ENCODE measurements at places on chromosomes 11 and 22.

GRCh38 chr11:70951139-70951804, 301.1 kb downstream of the SHANK2 start:
- no peak for DNase-seq

DNA sequence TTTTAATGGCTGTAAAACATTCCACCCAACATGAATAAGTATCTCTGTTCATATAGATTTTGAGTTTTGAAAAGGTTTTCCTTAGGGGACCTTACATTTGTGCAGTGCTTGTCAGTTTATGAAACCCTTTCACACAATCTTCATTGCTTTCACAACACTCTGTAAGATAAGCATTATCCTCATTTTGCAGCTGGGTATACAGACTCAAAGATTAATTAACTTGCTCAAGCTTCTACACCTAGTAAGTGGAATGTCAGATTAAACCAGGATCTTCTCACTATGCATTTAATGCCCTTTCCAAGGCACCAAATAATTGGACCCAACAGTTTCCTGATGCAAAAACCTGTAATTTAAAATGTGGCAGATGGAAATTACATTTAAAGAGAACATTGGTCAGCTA, 11.6 kb upstream of the GAB2 start:
- no peak for DNase-seq

GRCh38 chr11:12900496-12900895, 108.6 kb upstream of the RASSF10 start:
- no peak for DNase-seq

DNA sequence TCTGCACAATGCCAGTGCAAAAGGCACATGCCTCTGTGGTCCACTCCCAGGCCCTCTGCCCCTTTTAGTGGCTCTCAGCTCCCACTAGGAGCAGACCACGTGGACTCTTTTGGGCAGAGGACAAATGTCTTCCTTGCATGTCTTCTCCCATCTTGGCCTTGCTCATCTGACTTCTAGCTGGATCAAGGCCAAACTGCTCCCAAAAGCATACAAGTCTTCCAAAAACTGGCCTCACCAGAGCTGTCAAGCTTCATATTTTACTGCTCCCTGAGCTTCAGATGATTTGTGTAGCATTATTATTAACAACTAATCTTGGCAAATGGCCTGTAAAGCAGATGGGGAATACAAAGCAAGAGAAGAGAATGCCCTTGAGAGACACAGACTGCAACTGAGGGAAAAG, 6.9 kb downstream of the SMPD1 start:
- no peak for DNase-seq

- DNase-seq = no peak
Observed at GRCh38 chr11:8967184-8967583, 2.9 kb upstream of the TMEM9B start.

- DNase-seq = no peak
Observed at GRCh38 chr22:32809786-32810554, 8.5 kb downstream of the TIMP3 start.

GRCh38 chr11:106091480-106092123, 14.1 kb downstream of the AASDHPPT start:
- DNase-seq = no peak

DNA sequence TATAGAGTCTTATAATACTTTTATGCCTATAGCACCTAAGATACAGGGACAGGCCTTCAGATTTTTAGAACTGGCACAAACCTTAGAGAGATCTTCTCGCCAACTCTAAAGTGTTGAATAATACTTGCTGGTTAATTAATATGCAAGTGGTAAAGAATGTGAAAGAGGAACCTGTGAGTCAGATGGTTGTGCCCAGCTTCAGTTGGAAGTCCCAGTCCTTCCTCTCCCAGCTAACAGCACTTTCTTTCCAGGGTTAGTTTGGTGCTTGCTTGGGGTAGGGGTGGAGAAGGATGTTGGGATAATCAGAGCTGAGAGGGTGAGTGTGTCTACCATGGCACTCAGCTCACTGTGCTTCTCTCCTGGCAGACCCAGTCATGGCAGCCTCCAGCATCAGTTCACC, 4.9 kb upstream of the TMEM132A start:
- DNase-seq = no peak

GRCh38 chr11:77031599-77031998, 2.6 kb upstream of the B3GNT6 start:
- DNase-seq = no peak

GRCh38 chr22:45880716-45881523, 96.0 kb downstream of the WNT7B start:
- DNase-seq = no peak

DNA sequence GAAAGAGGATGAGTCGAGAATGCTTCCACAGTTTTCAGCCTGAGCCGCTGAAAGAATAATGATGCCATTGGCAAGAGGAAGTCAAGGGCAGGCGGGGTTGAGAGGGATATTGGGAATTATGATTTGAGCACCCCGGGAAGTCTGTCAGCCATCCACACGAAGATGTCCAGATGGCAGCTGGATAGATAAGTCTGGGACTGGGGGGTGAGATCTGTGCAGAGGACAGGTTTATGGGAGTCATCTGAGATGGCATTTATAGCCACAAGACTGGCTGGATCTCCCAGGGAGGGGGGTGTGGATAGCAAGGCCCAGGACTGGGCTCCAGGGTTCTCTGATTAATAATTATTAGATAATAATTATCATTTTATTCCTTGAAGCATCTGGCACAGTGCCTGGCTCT, 5.1 kb upstream of the STIP1 start:
- DNase-seq = no peak

DNA sequence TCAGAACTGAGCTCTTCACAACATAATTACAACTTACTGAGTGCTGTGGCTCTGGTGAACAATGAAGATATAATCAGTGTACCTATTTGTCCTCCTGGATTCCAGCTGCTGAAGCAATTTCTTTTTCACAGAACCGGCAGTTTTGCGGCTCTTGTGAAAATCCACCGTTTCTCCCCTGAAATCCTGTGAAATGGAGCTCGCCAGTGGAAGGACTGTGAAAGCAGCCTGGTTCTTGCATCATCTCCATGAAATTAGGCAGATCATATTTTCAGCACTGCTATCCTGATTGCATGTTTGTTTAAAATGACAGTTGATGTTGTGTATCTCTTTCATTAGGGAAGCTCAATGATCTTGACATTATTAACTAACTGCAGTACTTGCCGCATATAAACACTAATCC, 120.2 kb upstream of the SNX19 start:
- DNase-seq = no peak

GRCh38 chr11:128796270-128796669, 70.8 kb downstream of the KCNJ1 start:
- no peak for DNase-seq

DNA sequence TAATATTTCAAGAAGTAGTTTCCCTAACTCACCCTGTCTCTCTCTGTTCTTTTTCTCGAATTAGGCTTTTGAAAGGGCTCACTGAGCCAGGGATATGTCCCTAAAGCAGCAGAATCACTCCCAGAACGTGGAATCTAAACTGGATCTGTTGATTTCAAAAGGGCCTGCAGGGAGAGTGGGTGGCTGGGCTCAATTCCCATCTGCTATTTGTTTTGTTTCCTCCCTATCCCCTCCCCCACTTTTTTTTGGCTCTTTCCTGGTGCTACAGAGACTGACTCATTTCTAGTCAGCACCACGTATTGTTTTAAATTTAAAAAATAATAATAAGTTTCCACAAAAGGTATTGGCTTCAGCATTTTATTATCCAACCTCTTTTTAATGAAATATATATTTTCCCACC, 961.5 kb downstream of the FAM181B start:
- DNase-seq = no peak

DNA sequence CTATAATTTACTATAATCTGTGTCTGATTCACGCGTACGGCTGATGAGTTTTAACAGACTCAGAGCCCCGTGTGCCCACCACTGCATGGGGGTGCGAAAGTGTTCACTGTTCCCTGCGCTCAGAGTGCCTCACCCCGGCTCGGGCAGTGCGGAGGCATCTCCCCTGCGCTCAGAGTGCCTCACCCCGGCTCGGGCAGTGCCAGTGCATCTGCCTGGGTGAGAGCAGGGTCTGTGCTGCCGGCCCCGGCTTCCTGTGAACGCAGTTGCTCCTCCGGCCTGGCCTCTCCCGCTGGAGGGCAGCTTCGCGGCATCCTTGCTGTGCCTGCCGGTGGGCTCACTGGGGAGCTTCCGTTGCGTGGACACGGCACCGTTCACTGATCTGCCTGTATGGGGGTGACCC, 14.2 kb downstream of the PTDSS2 start:
- DNase-seq = no peak

DNA sequence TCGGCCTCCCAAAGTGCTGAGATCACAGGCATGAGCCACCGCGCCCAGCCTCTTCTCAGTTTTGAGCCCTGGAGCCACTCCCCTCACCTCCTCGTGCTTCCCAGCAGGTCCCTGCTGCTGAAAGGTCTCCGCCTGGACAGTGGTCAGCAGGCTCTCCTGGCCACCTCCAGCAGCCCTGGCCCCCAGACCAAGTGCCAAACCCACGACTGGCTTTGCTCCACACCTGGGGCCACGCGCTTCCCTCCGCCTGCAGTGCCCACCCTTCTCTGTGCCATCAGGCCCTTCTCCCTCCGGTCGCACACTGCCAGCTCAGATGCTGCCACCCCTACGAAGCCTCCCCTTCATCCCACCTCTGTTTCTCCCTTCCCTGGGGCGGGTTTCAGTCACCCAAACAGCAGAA, 12.8 kb downstream of the FRMD8 start:
- DNase-seq = no peak

- no peak for DNase-seq
Observed at GRCh38 chr11:12669930-12670329, 4.3 kb upstream of the TEAD1 start.

DNA sequence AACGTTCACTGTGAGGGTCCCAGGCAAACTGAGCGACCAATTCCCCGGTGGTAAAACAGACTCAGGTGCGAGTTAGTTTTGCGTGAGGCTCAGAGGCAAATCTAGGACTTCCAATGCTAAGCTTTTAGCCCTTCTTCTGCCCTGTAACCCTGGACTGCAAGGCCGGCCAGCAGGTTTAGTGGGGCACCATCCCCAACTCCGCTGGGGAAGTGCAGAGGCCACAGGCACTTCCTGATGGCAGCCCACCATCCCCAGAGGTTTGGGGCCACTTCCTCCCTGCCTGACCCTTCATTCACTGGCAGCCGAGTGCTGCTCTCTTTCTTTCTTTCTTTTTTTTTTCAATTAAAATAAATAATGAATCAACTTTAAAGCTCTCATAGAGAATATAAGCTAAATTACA, 124.6 kb upstream of the B3GAT1 start:
- DNase-seq = no peak

DNA sequence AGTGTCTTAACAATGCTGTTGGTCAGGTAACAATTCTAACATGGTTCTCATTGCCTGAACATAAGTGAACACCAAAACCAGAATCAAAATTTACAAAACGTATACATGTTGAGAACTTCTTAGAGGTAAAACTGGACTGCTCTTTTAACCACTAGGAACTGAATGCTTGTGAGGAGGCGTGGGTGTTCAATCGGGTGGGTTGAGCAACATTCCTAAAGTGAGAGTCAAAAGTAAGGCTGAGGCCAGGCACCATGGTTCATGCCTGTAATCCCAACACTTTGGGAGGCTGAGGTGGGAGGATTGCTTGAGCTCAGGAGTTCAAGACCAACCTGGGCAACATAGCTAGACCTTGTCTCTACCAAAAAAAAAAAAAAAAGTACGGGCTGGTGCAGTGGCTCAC, 11.5 kb downstream of the PPME1 start:
- no peak for DNase-seq

GRCh38 chr11:21446939-21447590, 745.8 kb upstream of the ANO5 start:
- no peak for DNase-seq

GRCh38 chr11:61654397-61654829, 25.8 kb upstream of the DAGLA start:
- no peak for DNase-seq

- DNase-seq = peak; percentile 40
Observed at GRCh38 chr11:75428281-75428724, 4.7 kb downstream of the KLHL35 start.

DNA sequence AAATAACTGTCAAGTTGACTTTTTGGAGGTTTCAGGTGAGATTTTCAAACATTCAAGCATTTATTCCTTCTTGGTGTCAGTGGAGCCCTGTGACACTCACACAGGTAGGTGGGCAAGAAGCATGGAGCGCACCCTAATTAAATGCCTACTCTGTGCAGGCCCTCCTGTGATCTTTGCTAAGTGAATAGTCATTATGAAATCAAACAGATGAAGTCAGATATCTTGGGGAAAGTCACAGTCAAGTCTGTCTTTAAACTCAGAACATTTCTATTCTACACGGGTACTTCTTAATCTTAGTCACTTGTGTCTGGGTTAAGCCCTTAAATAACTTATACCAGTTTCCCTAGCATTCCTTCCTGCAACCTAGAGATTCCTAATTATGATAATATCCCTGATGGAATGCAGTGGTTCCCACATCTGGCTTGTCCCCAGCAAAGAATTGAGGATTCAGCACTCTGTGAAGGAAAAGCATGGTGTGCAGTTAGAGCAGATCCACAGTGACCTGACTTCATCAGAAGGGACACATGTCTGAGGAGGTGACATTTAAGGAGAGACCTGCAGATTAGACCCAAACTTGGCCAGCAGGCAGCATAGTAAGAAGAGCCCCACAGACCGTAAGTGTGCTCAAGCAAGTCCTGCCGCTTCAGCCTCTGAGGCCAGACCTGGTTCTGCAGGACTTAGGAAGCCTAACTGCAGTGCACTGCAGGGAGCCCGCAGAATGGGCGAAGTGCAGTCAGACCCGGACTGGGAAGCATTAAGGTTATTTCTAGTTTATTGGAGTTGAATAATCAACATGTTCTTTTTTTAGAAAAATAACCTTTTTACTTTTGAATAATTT, 85.3 kb upstream of the GAL start:
- DNase-seq = no peak

GRCh38 chr22:43317239-43317638, 25.9 kb downstream of the SCUBE1 start:
- no peak for DNase-seq

- no peak for DNase-seq
Observed at GRCh38 chr11:61969838-61970662, 2.6 kb upstream of the FTH1 start.

DNA sequence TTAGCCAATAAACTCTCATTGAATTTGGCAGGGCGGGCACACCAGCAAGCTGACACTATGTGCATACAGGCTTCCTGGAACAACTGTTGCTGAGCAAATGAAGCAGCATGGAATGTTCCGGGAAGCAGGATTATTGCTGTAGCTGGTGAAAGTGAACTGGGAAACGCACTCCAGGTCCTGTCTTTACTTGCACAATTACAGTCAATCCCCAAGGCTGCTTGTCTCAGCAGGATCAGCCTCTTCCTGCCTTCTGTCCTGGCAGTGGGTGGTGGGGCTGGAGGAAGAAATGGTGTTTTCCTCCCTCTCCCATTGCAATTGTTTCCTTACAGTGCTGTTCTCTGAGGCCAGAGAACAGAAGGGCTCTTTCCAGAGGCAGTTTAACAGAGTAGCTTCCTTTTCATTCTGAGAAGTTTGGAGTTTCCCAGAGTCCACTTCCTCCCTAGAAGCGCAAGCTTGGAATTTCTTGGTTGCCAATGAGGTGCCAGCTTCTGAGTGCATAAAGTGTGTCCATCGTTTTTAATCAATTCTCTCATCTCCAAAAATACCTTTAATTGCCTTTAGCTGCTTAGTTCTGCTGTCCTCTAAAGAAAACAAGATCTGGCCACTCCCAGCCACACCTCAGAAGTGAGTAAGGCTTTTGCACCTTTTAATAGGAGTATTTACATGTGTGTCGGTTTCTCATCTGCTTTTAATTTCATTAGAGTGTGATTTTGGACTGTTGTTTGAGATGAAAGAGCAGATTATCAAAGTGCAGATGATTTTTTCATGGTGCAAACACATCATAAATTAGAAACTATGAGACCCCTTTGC, 19.9 kb downstream of the CD44 start:
- DNase-seq = no peak
